ENCODE measurements at places on chromosomes 12 and 14. TPM values are rescaled to one million over a fixed set of nuclear protein-coding genes. Genes with fewer than 3 reads are reported as not detected.

DNA sequence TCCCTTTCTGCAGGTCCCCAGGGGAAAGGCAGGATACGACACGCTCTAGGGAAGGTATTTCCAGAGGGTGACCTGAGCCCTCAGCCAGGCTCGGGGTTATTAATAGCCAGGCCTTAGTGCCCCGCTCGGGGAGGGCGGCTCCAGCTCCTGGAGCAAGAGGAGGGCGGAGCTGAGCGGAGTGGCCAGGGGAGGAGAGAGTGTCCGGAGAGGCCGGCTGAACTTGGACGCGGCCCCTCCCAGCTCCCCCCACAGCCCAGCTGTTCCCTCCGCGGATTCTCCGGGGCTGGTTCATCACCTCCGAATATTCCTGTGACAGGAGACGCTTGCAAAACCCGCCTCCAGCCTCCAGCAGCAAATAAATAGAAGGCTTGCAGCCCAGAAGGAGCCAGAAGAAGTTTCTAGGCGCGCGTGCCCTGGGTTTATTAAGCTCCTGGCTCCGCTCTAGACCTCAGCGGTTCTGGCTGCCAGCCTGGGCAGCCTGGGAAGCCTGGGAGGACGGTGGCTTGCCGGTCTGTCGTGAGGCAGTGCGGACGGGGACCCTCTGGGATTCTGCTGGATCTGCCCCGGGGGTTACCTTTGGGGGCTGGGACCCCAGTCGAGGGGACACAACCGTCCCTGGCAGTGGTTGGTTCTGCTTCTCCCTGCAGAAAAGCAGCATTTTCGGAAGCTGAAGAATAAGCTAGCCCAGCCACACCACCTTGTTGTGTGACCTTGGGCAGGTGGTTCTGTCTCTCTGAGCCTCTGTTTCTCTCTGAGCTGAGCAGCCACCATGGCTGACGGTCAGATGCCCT lies at the start of gene HSPB8:
Gene HSPB8, plus strand, starts transcription at position 388 of the 791 bp plus-strand sequence. Its CDS starts 382 bp downstream, at position 770.
- no peak for DNase-seq

- no peak for DNase-seq
Observed at GRCh38 chr14:104860414-104860813, 4.7 kb upstream of the CEP170B start.

DNA sequence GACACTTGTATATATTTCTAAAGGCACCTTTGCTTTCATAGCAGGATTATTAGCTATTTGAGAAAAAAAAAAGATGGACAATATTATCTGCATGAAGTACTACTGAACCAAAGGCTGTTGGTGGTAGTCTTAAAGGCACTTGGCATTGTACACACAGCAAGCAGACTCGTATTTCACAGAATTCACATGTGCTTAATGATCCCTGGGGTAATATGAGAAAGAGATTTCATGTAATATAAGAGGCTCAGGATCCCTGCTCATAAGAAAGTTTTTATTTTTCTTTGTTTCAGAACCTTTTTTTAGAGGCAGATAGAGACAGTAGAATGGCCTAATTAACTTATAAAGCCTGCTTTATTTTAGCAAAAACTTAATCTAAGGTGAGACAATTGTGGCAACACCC lies 59.5 kb downstream of the SYNE2 start:
- DNase-seq = no peak

DNA sequence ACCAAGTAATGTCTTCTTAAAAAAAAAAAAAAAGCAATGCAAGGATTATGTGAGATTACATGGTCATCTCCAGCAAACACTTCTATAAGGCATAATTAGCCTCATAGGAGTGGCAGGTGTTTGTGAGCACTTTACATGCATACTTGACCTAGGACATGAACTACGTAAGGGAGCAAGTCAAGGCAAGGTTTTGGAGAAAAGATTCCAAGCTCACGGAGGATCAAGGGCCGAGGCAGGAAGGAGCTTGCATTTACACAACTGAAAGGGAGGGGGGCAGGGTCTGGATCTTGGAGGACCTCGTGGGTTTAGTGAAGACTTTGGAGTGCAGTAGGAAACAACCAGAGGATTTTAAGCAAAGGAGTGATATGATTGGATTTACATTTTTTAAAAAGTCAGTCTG lies 112.5 kb downstream of the CCER1 start:
- no peak for DNase-seq

- no peak for DNase-seq
Observed at GRCh38 chr12:58502226-58502625, 418.1 kb downstream of the LRIG3 start.

DNA sequence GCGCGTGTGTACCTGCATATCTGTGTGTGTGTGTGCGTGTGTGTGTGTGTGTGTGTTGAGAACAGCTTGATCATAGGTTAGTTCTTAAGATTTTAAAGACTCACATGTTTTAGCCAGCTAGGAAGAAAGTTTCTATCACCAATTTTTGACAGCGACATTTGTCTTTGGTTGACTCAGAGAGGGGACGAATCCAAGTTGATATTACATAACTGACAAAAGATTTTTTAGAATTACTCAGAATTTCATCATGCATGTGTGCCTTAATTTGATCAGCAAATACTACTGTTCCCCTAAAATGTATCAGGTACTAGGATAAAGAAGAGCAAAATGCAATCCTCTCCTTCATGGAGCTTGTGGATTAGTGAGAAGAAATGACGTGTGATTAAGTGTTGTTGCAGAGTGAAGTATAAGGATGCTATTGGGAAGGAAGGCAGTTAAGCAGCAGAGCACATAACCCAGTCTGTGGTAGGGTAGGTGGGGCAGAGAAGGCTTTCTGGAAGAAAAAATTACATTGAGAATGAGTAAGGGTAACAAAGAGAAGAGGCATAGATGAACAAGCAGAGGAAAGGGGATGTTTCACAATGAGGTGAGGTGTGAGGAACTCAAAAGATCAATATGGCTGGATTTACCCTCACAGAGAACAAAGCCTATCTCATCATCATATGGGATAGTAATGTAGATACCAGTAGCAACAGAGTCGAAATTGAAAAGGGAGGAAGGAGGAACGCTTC lies 77.5 kb downstream of the ELK3 start:
- no peak for DNase-seq

DNA sequence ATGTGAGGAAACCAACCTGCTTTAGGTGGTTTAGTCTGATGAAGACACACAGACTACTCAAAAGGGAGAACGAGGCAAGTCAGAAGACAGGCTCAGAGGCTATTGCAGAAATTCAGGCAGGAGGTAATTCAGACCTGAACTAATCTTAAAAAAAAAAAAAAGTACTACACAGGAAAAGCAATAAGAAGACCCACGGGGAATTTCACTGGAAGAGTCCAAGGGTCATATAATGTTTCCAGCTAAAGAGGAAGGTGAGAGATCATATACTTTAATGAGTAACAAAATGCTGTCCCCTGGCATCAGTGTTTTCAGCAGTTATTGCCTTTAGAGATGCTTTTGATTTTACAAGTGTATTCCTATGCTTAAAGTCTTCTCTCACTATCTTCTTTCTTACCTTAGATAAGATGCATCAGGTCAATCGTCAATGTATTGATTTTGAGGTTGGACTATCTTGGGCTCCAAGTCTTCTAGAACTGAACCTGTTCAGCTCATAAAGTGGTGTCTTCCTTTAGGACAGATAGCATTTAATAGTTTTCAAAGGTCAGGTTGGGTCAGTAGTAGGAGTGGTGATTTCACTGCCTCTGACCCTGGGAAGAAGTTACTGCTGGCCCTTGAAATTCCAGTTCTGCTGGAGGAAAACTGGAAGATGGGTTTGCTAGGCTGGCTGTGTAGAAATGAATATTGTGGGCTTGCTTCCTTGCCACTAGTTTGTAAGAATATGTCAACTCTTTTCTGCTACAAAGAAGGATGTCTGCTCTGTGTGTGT lies 60.0 kb downstream of the FAR2 start:
- no peak for DNase-seq

- no peak for DNase-seq
Observed at GRCh38 chr14:94461526-94462218, 9.1 kb upstream of the SERPINA11 start.

DNA sequence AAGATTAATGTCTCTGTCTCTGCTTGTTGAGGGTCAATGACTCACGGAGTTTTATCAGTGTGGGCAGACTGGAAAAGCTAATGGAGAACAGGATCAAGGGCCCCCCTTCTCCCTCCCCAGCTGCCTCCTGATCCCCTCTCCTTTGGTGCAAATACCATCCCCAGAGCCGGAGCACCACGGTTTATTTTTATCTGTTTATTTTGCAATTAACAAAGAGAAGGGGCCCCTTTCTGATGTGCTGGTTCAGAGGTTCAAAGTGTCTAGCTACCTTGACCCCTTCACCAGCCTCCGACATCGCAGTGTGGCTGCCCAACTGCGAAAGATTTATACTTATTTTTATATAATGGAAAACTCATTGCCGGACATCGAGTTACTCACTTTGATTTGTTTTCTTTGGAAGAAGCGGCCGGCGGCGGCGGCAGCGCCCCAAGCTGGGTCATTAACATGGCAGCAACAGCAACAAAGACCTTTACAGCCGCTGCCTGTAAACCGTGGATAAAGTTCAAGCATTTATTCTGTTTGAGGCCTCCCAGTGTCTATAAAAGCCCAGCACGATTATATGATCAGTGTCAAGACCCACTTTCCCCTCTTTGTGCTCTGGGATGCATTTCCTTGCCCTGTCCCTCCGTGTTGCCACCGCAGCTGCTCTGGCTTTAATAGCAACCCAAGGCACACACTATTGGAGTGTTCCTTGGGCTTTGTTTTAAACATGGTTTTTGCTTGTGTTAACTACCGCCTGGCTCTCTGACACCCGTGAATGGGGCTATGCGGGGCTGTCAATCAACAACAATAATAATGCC lies 47.4 kb upstream of the PARP11 start:
- no peak for DNase-seq

GRCh38 chr12:87778065-87778464 lies 251.1 kb downstream of the C12orf50 start:
- DNase-seq = no peak

DNA sequence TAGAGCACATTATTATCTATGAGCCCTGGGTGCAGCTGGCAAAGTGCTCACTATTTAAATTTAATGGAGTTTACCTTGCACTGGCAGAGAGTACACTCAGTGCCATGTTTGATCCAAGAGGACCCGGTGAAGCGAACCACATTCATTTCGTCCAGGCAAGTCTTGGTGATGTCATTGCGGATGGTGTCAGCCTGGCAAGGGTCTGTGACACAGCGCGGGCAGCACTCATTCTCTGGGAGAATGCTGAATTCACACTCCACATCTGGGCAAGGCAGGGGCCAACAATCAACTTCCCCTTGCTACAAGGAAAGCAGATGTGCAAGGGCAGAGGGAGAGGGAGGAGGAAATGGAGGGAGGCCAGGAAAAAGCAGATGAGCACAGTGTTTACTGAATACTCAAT lies 356.2 kb downstream of the NELL2 start:
- no peak for DNase-seq

GRCh38 chr14:42110167-42110566 lies 503.5 kb downstream of the LRFN5 start:
- DNase-seq = no peak

DNA sequence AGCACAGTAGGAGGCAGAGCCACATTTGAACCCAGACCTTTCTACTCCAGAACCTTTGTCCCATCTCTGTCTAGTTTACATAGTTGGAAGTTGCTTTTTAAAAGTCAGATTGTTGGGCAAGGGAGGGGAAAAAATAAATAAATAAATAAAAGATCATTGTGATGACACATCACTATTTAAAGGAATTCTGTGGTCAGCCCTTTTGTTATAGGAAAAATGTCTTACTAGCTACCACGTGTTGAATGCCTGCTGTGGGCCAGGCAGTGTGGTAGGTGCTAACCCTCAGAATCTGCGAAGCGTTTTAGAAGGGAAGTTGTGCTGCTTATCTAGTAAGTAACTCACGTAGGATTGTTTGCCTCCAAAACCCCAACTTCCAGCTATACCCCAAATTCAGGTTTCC lies 62.3 kb downstream of the BHLHE41 start:
- DNase-seq = no peak

DNA sequence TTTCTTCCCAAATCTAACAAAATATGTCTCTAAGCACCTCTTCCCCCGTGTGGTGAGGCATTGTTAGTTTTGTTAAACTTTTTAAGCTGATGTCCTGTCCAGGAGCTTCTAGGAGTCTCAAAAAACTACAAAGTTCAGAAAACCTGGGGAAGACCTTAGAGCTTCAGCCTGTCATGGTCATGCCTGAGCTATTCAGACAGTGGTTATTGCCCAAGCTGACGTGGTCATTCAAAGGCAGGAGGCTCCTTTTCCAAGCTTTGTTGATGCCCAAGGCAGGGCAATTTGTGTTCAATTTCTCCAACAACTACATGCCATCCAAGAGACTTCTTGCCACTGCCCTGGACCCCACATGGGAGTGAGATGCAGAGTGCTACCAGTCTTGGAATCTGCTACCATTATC lies 5.8 kb upstream of the LYZ start:
- DNase-seq = no peak

- no peak for DNase-seq
Observed at GRCh38 chr12:19772776-19773175, 333.5 kb downstream of the AEBP2 start.

DNA sequence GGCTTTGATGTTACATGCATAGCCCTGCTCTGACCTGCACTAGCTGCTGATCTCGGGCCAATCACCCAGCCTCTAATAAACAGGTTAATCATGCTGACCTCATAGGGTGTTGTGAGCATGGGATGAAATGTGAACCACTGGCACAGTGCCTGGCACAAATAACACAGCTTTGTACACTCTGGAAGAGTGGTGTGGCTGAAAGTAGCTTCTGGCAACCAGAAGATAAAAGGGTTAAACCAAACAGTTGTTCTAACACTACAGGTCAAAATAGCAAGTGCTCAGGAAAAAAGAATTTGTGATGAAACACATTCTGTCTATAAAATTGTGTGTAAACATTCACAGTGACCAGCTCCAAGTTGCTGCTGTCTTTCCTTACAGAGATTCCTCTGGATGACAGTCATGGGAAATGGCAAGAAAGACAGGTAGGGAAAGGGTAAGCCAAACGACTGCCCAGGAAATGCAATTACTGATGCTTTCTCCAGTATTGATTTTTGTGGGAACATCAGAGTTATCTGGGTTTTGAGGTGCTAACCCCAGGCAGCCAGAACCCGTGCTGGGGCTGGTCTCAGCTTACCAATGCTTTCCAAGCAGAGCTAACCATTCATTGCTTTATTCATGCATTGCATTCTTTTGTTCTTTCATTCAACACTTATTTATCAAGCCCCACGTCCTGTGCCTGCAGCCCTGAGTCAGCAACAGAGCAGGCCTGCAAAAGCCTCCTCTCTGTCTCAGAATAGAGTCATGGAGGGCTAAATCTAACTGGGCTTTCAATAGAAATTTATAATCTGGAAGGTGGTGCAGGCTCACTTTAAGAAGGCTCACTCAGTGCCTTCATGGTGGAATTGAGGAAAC lies 38.1 kb upstream of the CAPRIN2 start:
- no peak for DNase-seq

DNA sequence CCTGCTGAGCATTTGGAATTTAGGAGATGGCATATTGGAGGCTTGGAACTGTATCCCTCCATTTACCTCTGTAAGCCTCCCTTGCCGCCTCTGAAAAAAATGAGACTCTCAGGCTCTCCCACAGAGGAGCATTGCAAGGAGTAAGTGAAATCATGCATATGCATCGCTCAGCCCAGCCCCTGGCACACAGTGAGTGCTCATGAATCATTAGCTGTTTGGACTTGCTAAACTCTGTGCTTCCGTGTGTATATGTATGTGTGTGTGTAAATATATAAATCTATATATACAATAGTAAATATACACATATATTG lies 17.1 kb upstream of the TBX3 start:
- DNase-seq = no peak

OS9 gene
- 142 TPM for total RNA-seq

NFATC4 gene
- not detected for total RNA-seq

JPH4 gene
- not detected for total RNA-seq

SDS gene
- not detected for total RNA-seq

SLC39A2 gene
- total RNA-seq = not detected

CACNA1C gene
- total RNA-seq = 0.02 TPM

APOF gene
- not detected for total RNA-seq

SERPINA5 gene
- not detected for total RNA-seq

JKAMP gene
- total RNA-seq = 18.4 TPM
